ENCODE measurements at places on chromosomes 6 and 20.
A peak's percentile ranks its signal among the peaks of the same experiment; 100 is the strongest.

GRCh38 chr6:165244524-165245247, 64.7 kb downstream of the C6orf118 start:
- peak; percentile 52 for DNase-seq
- H3K27ac ChIP-seq: no peak overlapping the region
- peaks cover 7% of the 10 kb centered on the region for H3K4me1 ChIP-seq
- H3K27me3 ChIP-seq: no peaks in the 10 kb centered on the region
- H3K4me3 ChIP-seq: no peak overlapping the region

DNA sequence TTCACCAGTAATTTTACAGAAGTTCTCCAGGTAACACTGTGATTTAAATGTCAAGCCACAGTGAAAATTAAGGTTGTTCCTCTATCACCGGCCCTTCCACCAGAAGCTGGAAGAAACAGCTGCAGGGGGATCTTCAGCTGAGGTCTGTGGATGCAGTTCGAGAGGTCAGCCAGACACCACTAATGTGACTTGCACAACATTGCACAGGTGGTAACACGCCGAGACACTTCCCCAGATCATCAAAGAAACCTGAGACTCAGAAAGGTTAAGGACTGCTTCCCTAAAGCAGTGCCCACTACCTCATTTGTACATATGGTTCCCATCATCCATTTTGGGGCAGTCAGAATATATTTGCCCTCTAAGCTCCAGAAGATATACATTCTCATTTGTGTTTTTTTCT, 8.1 kb upstream of the SERPINB9 start:
- H3K4me1 ChIP-seq: peaks cover 2% of the 10 kb centered on the region
- H3K36me3 ChIP-seq: no peaks in the 10 kb centered on the region
- H3K4me3 ChIP-seq: no peak overlapping the region

GRCh38 chr20:20366551-20366875, 1.4 kb upstream of the INSM1 start:
- no peak overlapping the region for H3K27ac ChIP-seq
- no peaks in the 10 kb centered on the region for H3K36me3 ChIP-seq
- H3K27me3 ChIP-seq: peaks cover 92% of the 10 kb centered on the region
- peaks cover 5% of the 10 kb centered on the region for H3K4me1 ChIP-seq
- 0 out of 2 replicates have a peak overlapping the region, but pooled peaks have one; percentile 21 for H3K4me3 ChIP-seq

DNA sequence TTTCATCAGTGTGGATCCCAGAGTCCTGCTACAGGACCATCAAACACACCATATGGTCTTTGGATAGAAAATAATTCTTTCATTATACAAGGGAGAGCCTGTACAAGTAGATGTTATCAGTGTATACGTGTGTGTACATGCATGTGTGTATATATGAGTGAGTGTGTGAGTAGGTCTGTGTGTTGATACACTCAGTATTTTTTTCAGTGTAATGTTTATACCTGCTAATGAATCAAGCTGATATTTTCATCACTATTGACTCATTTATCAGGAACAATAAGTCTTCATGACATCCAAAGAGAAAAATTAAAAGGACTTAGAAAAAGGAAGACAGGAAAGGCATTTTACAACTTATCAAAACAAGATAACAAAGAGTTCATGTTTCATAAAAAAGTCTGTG, 66.5 kb downstream of the EPM2A start:
- no peaks in the 10 kb centered on the region for H3K27me3 ChIP-seq
- H3K4me3 ChIP-seq: no peak overlapping the region
- no peaks in the 10 kb centered on the region for H3K36me3 ChIP-seq
- no peaks in the 10 kb centered on the region for H3K4me1 ChIP-seq

DNA sequence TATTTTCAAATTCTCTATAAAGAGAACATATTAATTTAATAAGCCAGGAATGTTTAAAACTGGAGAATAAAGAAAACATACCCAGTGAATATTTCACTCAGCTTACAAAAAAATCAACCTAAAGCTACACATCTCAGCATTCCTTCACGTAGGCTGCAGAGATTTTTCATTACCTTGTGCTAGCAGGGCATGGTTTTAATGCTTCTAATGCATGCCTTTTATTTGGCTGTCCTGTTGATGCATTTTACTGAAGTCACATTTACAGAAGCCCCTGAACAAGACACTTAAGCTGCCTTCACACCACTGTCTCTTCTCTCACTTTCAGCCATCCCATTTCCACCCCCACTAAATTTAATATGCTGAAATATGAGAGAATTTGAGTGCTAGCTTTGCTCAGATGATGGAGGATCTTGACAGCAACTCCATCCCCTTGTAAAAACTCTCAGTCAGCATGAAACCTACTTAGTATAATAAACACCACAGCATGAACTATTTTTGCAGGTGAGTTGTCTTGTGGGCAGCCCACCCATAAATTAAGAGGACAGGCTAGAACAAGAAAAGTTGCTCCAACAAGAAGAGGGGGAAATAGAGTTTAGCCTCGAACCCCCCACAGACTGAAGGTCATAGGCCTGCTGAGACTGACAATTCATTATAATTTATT, 159.4 kb downstream of the SIM1 start:
- peaks cover 13% of the 10 kb centered on the region for H3K4me1 ChIP-seq
- DNase-seq: no peak
- H3K27me3 ChIP-seq: no peaks in the 10 kb centered on the region
- no peaks in the 10 kb centered on the region for H3K36me3 ChIP-seq

DNA sequence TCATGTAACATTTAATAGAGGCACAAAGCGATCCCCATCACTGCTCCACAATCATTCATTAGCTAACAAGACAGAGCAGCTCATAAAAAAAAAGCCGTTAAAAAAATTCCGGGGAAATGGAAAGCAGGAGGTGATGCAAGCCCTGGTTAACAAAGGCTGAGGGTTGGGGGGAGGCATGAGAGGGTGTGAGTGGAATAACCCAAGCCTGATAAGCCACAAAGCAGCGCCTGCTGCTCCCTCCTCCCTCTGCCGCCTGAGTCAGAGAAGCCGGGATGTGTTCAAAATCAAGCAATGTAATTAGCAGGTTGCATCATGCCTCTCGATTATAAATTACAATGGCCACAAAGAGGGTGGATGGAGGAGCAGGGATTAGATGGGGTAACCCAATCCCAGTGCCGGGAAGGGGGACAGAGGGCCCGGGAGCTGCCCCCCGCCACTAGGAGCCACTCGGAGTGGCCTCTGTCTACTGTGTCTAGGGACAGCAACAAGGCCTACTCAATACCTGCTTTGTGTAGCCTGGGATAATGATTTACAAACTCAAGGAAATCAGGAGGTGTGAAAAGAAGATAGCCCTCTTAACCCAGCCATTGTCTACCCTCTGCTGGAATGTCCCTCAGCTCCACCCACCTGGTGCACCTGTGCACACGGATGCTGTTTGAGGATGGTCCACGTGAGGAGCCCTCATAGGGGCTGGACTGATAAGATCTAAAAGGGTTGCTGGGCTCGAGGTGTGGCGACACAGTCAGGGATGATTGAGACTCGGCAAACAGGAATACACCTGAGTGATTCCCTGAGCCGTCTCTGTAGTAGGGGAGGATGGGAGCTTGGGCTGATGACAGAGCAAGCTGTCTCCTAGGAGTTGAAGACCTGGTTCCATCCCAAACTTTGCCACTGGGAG, 156.9 kb downstream of the VEGFA start:
- H3K36me3 ChIP-seq: no peaks in the 10 kb centered on the region
- H3K4me3 ChIP-seq: no peak overlapping the region
- no peaks in the 10 kb centered on the region for H3K27me3 ChIP-seq
- H3K27ac ChIP-seq: no peak overlapping the region
- DNase-seq: no peak

GRCh38 chr6:49898904-49899566, 32.7 kb upstream of the CRISP1 start:
- H3K4me3 ChIP-seq: no peak overlapping the region
- DNase-seq: no peak
- H3K27ac ChIP-seq: no peak overlapping the region
- no peaks in the 10 kb centered on the region for H3K36me3 ChIP-seq

DNA sequence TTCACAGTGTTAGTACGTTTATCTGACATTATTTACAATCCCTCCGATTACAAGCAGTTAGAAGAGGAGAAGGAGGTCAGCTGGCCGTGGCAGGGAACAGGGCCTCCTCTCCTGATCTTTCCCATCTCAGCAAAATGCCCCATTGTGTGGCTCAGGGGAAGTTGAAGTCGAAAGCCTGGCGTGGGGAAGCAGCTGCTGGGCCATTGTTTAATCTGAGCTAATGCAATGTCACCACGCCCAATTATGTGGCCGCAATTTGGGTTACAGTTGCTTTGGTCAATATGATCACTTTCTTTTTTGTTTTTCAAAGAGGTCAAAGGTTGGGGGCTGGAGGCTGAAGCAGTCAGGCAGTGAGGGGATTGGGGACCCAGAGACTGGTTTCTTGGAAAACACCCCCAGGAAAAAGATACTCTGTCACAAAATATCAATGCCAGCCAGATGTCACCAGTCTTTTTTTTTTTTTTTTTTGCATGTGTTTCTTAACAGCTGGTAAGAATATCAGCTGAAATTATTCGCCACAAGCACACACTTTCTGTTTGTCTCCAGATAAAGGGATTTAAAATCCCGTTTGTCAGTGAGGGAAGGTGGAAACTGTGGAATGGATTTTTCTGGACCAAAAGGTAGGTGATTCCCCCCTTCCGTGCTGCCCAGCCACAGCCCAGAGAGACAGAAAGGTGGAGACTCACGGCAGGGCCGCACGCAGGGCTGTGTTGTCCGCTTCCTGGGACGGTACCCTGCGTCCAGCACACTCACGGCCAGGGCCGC, 24.6 kb downstream of the DLL1 start:
- H3K4me3 ChIP-seq: no peak overlapping the region
- H3K27me3 ChIP-seq: no peaks in the 10 kb centered on the region
- peaks cover 5% of the 10 kb centered on the region for H3K4me1 ChIP-seq
- DNase-seq: no peak
- H3K27ac ChIP-seq: no peak overlapping the region
